CD4-positive, alpha-beta T cell treated with Interleukin-21 for 1 hour (primary cell): ENCODE measurements at places on chromosomes 11 and 22.

DNA sequence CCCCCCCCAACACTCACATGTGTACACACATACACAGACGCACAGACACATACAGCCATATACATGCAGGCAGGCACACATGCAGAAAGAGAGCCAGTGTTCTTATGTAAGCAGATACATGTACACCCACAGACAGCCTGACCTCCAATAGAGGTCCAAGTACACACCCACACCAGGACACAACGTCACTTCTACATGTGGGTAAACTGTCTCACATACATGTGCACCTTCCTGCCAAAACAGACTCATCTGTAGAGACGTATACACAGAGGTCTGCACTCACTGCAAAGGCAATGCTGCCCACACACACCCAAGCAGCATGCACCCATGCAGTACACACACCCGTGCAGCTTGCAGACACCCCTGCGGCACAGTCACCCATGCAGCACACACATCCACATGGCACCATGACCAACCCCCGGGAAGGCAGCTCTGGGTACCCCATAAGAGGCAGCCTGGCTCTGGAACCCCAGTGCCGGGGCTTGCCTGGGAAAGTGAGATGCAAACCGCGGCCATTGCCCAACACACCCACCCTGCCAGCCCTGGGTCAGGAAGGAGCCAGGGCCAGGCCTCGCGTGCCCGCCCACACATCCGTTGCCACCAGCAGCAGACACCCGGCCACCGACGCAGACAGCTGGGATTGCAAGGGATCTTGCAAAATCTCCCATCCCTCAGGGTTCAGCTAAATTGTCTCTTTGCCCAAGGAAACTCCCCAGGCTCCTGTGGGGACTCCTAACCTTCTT lies 10.1 kb downstream of the CASTOR1 start:
- no peak for DNase-seq

DNA sequence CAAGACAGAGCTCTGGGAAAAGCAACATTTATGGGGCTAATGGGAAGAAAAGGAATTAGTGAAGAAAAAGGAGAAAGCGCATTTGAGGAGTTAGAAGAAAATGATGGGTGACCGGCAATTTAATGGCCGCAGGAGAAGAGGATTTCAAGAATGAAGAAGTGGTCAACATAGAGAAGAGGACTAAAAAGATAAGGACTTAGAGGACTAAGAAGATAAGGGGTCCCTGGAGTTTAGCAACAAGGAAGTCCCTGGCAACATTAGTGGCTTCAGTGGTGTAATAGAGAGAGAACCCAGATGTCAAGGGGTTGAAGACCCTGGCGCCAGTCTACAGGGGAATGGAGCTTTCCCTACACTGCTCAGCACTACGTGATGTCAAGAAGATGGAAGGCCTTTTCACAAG lies 32.3 kb downstream of the WEE1 start:
- no peak for DNase-seq

DNA sequence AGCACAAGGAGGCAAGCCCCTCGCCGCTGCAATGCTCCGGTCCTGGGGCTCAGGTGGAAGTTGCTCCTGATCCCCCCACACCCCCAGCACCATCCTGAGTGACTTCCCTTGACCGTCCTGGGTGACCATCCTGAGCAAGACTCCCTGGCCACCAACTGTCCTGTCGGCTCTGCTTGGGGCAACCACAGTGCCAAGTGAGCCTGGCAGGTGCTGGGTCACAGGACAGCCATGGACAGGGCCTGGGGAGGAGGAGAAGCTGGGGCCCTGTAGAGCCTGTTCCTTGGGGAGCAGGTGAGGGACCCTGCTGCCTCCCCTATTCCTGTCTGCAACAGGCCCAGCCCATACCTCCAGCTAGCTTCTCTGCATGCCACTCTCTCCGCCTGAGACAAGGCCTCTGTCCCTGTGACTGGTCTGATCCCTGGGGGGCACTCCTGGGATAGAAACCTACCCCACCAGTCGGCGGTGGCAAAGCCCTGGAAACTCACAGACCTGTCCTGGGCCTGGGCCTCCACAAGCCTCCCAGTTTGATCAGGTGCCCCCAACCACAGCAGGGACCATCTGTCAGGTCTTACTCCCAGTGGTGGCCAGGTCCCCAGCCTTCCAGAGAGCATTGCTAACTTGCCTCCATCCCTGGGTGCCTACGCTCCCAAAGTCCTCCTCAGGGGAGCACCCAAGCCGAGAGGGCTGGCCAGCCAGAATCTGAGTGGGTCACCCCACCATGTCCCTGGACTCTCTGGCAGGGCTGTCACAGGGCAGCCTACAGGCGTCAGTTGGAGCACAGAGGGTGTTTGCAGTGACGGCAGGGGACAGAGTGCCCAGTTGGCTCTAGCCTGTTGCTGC lies 68.7 kb upstream of the WNT7B start:
- no peak for DNase-seq

DNA sequence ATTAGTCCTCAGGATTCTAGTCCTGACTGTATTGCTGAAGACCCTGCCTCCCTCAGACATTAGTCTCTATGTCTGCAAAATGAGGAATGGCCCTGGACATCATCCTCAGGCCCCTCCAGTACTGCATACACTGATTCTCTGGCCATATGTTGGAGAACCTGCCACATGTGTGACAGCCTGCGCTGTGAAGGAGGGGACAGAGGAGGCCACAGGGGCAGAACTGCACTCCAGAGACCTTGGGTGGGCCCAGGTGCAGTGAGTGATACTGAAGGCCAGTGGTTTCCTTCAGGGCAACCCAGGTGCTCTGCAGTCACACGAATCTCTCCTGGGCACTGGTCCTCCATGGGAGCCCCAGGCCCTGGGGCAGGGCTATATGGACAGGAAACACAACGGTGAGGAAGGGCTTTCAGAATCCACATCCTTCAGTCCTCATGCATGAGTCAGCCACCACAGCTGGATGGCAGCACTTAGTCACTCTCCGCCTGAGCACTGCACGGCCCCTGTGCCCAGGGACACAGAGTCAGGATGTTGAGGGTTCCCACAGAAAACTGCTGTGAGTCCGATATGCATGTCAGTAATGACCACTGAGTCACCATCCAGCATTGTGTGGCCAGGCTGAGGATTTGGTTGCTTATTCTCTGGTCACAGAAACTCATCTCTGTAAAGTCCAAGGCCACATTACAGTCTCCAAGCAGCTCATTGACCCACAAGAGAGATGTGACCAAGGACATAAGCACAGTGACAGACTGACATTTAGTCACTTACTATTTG lies 39.7 kb downstream of the ME3 start:
- DNase-seq: no peak

GRCh38 chr11:105878510-105878909 lies 143.5 kb downstream of the MSANTD4 start:
- no peak for DNase-seq

GRCh38 chr11:72239313-72239848 lies 4.6 kb downstream of the PHOX2A start:
- DNase-seq: no peak

GRCh38 chr11:113278925-113279324 lies 35.5 kb upstream of the TTC12 start:
- DNase-seq: no peak

GRCh38 chr11:63958008-63958407 lies 16.4 kb upstream of the COX8A start:
- no peak for DNase-seq

- DNase-seq: no peak
These were observed 64.2 kb downstream of the KREMEN1 start for GRCh38 chr22:29136782-29137700.

DNA sequence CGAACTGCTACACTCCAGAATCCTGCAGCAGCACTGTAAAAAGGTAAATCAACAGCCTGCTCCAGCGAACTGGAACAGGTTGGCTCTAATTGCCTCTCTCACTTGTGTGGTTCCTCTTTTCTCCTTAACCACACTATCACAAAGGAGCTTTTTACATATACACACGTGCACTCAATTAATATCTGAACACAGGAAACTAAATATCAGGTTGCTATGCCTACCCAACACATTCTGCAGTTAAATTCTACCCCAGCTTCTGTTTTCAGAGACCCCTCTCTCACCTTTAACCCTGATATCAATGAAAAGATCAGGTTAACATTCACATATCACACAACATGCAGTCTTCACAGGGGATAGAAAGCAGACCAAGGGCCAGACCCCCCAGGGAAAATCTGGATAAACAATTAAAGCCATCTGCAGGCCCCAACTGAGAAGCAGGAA lies 11.0 kb downstream of the RBFOX2 start:
- no peak for DNase-seq

- no peak for DNase-seq
These were observed 984.6 kb downstream of the DLG2 start for GRCh38 chr11:84642500-84642899.

GRCh38 chr11:15653191-15653710 lies 538.5 kb downstream of the INSC start:
- no peak for DNase-seq

DNA sequence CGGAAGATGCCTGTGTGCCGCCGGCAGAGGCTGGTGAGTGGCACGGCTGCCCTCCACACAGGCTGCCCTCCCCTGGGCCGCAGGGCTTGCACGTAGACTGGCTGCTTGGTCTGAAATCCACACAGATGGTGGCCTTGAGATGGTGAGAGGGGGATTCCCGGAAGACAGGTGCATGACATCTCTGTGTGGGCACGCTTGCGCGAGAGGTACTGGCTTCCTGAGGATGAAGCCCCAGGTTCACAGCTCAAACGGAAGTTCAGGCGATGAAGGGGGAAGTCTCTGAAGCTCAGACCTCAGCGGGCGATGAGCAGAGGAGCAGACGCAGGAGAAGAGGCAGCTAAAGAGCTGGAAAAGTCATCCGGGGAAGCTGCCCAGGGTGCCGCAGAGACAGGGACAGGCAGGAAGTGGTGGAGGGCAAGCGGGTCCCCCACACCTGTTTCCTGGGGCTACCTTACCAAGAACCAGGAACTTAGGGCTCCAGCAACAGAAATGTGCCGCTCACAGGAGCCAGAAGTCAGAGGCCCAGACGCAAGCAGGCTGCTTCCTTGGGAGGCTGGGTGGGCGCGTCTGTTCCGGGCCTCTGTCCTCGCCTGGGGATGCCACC lies 7.2 kb downstream of the CRELD2 start:
- peak; percentile 88 for DNase-seq

GRCh38 chr11:7574491-7575130 lies 60.8 kb downstream of the PPFIBP2 start:
- DNase-seq: no peak

DNA sequence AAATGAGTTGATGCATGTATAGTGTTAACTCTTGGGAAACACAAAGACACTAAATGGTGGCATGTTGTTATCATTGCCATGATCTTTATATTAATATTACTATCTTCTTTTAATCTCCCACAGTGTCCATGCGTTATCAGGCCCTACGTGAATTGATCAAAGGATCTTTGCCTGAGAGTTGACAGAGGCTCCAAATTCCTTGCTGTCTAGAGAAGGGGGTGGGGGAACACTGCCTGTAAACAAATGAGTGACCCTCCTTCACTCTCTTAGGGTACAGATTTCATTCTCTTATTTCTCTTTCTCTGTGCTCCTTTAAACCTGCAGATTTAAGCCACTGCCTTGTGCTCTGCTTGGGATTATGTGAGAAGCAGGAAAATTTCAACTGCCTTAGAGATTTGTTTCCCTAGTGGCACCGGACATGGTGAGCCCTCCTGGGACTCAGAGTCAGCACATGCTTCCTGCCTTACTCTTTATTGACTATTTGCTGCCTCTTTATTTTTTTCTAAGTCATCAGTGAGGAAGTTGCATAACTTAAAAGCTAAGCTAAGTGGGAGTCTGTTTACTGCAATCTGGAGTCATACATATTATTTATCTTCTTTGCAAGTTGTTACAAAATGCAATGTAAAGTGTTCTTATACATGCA lies 122.9 kb downstream of the MAML2 start:
- DNase-seq: no peak

GRCh38 chr11:43278193-43278956 lies 33.4 kb upstream of the API5 start:
- no peak for DNase-seq

- DNase-seq: no peak
These were observed 77.2 kb upstream of the AKIP1 start for GRCh38 chr11:8833568-8834315.

DNA sequence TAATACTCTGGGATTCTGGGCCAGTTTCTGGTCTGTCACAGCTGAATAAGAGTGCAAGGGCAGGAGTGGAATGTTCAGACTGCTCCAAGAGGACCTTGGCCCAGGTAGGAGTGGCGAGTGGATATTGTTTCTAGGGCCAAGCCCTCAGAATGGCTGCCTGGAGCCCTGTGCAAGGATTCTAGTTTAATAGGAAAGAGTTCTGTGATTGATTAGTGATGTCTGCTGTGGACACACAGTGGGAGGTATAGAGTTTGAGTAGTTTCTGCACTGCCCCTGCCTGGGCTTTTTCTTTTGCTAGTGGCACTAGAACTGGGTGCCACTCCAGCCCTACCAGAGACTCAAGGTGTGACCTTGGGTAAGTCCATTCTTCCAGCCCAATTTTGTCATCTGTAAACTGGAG lies 9.7 kb upstream of the MPPED1 start:
- DNase-seq: no peak

DNA sequence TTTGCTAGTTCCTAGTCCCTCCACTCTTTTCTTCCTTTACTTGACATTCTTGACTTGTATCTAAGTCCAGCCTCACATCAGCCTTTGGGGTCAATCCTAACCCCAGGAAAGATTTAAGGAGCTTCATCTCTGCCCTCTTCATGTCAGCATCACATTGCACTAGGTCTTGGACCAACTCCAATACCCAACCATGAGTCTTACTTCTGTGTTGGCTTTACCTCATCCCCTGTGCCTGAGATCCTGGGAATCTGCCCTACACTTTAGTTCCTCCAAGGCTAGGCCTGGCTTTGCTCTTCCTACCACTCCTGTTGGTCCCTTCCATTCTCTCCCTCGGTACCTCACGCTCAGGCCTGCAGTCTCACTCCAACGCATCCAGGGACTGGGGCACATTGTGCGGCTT lies 117.0 kb downstream of the SLC1A2 start:
- no peak for DNase-seq

- DNase-seq: no peak
These were observed 74.2 kb downstream of the YAP1 start for GRCh38 chr11:102184269-102184987.

- DNase-seq: no peak
These were observed 26.2 kb upstream of the TMEM123 start for GRCh38 chr11:102478673-102479299.

DNA sequence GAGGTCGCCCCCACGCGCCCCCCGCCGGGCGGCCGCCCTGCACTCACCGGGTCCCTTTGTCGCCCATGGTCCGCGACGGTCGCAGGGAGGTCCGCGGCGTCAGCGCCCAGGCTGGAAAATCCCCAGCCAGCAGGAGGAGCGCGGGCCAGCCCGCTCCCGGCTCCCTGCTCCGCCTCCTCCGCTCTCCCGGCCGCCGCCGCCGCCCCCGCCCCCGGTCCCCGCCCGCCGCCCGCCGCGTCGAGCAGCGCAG lies at the start of gene ARRB1:
Gene ARRB1 (minus strand): TSS at position 121 of the 250 bp plus-strand sequence. CDS start 54 bp downstream, at position 67.
- DNase-seq: no peak

- no peak for DNase-seq
These were observed 376.5 kb downstream of the BUD13 start for GRCh38 chr11:116396331-116396730.

GRCh38 chr11:132024587-132025295 lies 654.3 kb downstream of the NTM start:
- no peak for DNase-seq

DNA sequence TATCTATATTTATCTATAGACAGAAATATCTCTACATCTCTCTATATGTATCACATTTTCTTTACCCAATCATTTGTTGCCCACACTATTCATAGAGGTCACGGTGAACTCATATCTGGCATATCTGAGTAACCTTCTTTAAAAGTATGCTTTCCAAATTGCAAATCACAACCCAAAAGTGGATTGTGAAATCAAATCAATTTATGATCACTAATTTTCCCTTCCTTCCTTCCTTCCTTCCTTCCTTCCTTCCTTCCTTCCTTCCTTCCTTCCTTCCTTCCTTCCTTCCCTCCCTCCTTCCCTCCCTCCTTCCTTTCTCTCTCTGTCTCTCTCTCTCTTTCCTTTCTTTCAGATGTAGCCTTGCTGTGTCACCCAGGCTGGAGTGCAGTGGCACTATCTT lies 448.0 kb upstream of the CCDC90B start:
- no peak for DNase-seq
